ENCODE measurements at places on chromosomes 7 and 10. TPM values are rescaled to one million over a fixed set of nuclear protein-coding genes. Genes with fewer than 3 reads are reported as not detected.

GRCh38 chr10:34748357-34748756 is 66.7 kb downstream of the PARD3 start:
- DNase-seq, result no peak
- H3K36me3 ChIP-seq, result no peaks in the 10 kb centered on the region
- H3K27me3 ChIP-seq, result no peaks in the 10 kb centered on the region
- H3K4me3 ChIP-seq, result no peak overlapping the region

GRCh38 chr10:35208536-35208935 is 81.9 kb downstream of the CREM start:
- no peak for DNase-seq
- H3K36me3 ChIP-seq, result no peaks in the 10 kb centered on the region
- H3K27me3 ChIP-seq, result no peaks in the 10 kb centered on the region

GRCh38 chr7:111112439-111112838 is 21.5 kb downstream of the LRRN3 start:
- H3K27me3 ChIP-seq, result no peaks in the 10 kb centered on the region
- peaks cover 4% of the 10 kb centered on the region for H3K4me1 ChIP-seq
- no peaks in the 10 kb centered on the region for H3K36me3 ChIP-seq
- no peak for DNase-seq

- H3K27ac ChIP-seq, result no peak overlapping the region
- no peaks in the 10 kb centered on the region for H3K36me3 ChIP-seq
- H3K4me1 ChIP-seq, result no peaks in the 10 kb centered on the region
- H3K4me3 ChIP-seq, result no peak overlapping the region
- peaks cover 11% of the 10 kb centered on the region for H3K27me3 ChIP-seq
- DNase-seq, result no peak
These were observed 184.8 kb upstream of the NRP1 start for GRCh38 chr10:33519130-33519860.

- no peaks in the 10 kb centered on the region for H3K4me1 ChIP-seq
- no peaks in the 10 kb centered on the region for H3K27me3 ChIP-seq
- no peak for DNase-seq
- H3K36me3 ChIP-seq, result no peaks in the 10 kb centered on the region
- no peak overlapping the region for H3K4me3 ChIP-seq
- H3K27ac ChIP-seq, result no peak overlapping the region
These were observed 432.2 kb downstream of the DPP6 start for GRCh38 chr7:154484406-154484805.

GRCh38 chr7:134459981-134460380 is 1.1 kb upstream of the AKR1B1 start:
- H3K27me3 ChIP-seq, result no peaks in the 10 kb centered on the region
- DNase-seq, result no peak
- no peak overlapping the region for H3K27ac ChIP-seq
- no peaks in the 10 kb centered on the region for H3K4me1 ChIP-seq

GRCh38 chr10:126511917-126512479 is 123.7 kb upstream of the ADAM12 start:
- H3K36me3 ChIP-seq, result no peaks in the 10 kb centered on the region
- peaks cover 53% of the 10 kb centered on the region for H3K27me3 ChIP-seq
- H3K4me3 ChIP-seq, result no peak overlapping the region
- no peaks in the 10 kb centered on the region for H3K4me1 ChIP-seq

Gene AQP1
- total RNA-seq, result 2.0 TPM

Gene LBX1
- total RNA-seq, result not detected

Gene SUN3
- 4.5 TPM for total RNA-seq

Data from HCT116 (cell line).